Effector memory CD8-positive, alpha-beta T cell (primary cell): ENCODE measurements at places on chromosomes 16 and 17.

DNA sequence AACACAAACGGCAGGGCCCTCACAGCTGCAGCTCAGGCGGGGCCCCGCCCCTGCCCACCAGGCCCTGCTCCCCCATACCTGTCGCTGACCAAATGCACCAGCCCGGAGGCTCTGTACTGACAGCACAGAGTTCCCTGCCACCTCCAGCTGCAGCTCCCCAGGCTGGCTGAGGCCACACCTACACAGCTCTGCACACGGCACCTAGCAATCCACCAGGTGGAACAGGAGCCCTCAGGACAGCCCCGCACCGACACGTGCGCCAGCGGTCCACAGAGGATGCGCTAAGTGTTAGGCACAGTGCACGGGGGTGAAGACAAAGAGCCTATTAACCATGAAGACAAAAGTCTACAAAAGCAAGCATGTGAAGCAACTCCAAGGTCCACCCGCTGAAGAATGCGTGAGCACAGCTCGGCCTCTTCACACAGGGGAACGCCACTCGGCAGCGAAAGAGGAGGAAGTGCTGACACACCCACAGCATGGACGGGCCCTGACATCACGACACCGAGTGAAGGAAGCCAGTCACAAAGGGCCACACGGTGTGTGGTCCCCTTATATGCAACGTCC, 5.4 kb downstream of the ZCCHC14 start:
- no peak for DNase-seq

DNA sequence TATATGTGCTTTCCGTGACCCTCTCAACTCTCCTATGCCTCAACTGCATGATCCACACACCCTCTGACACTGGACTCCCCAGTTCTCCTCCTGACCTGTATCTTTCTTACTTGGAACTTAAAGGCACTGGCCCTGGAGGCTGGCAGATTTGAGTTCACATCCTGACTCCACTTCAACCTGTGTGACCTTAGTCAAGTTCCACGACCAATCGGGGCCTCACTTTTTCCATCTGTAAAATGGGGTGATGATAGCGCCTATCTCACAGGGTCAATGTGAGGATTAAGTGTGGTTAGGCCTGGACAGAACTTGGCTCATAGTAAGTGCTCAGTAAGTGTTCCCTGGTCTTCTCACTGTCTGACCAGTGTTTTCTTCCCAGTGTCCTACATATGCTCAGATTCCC, 25.1 kb downstream of the MARF1 start:
- DNase-seq: no peak

DNA sequence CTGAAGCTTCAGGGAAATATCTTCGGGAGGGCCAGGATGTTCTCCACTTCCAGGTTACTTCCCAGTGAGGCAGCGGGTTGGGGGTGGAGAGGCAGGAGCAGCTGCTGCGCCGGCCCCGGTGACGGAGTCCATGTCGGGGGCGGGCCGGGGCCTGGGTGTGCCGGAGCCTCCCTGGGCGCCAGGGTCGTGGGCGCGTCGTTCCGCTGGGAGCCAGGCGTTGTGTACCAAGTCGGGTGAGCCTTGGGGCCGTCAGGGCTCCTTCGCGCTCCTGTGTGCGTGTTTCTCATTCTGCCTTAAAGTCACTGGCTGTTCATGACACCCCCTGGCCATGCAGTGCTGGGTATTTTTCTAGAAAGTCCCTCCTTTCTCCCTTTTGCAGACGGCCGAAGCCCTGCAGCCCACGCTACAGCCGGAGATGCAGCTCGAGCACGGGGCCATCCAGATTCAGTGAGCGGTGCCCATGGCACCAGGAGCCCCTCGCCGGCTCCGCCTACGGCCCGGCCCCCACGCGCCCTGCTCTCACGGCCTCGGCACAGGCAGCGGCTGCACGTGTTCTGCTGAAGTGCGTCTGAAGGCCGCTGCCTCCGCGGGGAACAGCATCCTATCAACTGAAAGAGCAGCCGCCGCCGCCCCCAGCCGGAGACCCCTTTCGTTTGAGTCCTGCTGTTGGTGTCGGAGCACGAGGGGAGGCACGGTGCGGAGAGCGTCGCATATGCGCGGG, 125.1 kb downstream of the BANP start:
- no peak for DNase-seq

- no peak for DNase-seq
These were observed 41.0 kb upstream of the KSR1 start for GRCh38 chr17:27415120-27415795.

DNA sequence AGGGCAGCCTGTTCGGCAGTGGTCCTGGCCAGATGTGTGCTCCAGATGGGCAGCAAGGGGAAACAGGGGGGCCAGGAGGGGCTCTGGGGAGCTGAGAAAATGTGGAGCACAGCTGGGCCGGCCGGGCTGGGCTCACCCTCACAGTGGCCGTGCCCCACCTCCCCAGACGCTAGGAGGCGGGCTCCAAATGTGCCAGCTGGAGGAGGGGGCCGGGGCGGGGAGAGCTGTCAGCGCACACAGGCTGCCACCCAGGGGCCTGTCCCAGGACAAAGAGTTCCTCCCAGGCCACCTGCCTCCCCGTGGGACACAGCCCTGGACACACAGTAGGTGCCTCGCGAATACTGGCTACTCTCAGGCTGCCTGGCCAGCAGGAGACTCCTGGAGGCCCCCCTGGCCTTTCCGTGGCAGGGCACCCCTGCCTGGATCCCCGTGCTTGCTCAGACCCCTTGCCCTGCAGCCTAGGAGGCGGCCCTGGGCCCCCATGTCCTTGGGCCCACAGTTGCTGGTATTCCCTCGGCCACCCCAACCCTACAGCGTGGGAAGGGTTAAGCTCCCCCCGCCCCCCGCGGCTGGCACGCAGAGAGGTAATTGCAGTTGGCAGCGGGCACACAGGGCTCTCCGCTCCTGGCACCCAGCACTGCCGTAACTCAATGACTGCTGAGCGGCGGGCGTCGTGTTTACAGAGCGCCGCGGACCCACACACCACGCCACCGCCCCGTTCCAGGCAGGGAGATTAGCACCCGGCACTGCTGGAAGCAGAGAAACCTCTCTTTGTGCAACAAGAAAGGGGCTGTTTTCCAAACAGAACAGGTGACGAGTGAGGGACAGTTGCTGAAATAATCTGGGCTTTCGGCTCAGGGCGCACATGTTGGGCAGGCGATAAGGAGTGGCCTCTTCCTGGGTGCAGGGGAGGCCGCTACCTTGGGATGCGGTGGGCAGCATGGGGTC, 32.2 kb downstream of the BAHCC1 start:
- DNase-seq: no peak

- DNase-seq: no peak
These were observed 58.1 kb upstream of the TMC5 start for GRCh38 chr16:19359556-19359955.

- DNase-seq: no peak
These were observed 165.0 kb upstream of the ELAC2 start for GRCh38 chr17:13182854-13183253.

DNA sequence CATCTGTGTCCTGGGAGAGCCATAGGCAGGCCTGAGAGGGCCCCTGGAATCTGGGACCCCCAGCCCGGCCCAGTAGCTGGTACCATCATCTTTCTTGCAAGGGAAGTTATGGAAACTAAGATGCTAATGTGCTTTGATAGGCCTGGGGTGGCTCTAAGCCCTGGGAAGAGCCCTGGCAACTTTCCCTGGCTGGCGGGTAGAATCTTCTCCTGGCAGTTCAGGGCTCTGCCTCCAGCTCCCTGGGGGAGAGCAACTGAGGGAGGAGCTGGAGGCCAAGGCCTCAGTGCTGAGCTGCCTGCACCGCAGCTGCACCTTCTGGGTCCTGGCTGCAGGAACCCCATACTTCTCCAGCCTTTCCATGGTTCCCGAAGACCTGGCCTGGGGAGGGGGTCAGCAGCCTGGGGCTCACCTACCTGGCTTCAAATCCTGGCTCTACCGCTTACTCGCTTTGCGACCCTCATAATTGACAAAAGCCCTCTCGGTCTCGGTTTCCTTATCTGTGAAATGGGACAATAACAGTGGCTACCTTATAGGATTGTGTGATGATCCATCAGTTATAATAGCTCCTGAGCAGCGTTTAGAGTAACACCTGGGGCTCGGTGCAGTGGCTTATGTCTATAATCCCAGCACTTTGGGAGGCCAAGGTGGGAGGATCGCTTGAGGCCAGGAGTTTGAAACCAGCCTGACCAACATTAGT, 333.7 kb downstream of the SEC14L1 start:
- DNase-seq: no peak

- peak; percentile 5 for DNase-seq
These were observed 821 bp downstream of the SOCS7 start for GRCh38 chr17:38352245-38353085.
